Activated CD4-positive, alpha-beta memory T cell treated with anti-CD3 and anti-CD28 coated beads for 36 hours (primary cell): ENCODE measurements at places on chromosomes 12 and 14. TPM values are rescaled to one million over a fixed set of nuclear protein-coding genes. Genes with fewer than 3 reads are reported as not detected.
A peak's percentile ranks its signal among the peaks of the same experiment; 100 is the strongest.

SCNN1A gene
- 0.17 TPM for total RNA-seq

TRPV4 gene
- total RNA-seq: not detected

DNA sequence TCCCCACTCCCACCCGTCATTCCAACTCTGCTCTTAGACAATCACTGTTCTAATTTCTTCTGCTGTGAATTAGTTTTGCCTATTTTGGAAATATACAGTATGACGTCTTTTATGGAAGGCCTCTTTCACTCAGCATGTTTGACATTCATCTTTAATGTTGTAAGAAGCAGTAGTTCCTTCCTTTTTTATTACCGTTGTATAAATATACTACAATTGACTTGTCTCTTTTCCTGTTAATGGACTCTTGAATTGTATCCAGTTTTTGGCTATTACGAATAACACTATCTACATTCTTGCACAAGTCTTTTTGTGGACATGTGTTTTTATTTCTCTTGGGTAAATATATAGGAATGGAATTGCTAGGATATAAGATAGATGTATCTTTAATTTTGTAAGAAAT lies 4.9 kb upstream of the PMCH start:
- DNase-seq: no peak

PYGL gene
- total RNA-seq: 0.71 TPM

GRCh38 chr12:40499856-40500255 lies 192.4 kb upstream of the CNTN1 start:
- DNase-seq: no peak

GALNT6 gene
- 15.8 TPM for total RNA-seq

- DNase-seq: no peak
These were observed 20.5 kb upstream of the RAD51AP1 start for GRCh38 chr12:4518106-4518728.

GRCh38 chr12:108080363-108080762 lies 48.7 kb upstream of the WSCD2 start:
- no peak for DNase-seq

- DNase-seq: no peak
These were observed 181.5 kb upstream of the PELI2 start for GRCh38 chr14:55936691-55937090.

- DNase-seq: no peak
These were observed 18.0 kb upstream of the CMKLR1 start for GRCh38 chr12:108356835-108357806.

DNA sequence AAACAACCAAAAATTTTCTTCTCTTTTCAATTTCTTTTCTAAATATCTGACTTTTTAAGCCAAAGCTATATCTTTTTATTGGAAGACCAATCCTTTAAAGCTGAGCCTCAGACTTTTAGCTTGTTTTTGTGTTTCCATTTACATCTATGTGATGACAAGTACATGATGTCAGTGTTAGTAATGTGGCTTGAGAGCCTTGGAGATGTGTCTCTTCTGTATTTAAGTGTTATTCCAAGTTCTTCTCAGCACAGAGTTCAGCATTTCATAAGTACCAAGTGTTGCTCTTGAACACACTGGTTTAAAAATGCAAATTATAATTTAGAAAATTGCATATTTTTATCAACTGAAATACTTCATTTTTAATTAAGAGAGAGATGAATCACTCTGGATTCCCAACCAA lies 948.9 kb upstream of the FLRT2 start:
- no peak for DNase-seq

COX8C gene
- not detected for total RNA-seq

- DNase-seq: peak; percentile 87
These were observed 20.3 kb downstream of the RHOF start for GRCh38 chr12:121773011-121773777.

CLEC4D gene
- not detected for total RNA-seq

GRCh38 chr14:97724265-97724731 lies 927.1 kb downstream of the VRK1 start:
- peak; percentile 58 for DNase-seq

DNA sequence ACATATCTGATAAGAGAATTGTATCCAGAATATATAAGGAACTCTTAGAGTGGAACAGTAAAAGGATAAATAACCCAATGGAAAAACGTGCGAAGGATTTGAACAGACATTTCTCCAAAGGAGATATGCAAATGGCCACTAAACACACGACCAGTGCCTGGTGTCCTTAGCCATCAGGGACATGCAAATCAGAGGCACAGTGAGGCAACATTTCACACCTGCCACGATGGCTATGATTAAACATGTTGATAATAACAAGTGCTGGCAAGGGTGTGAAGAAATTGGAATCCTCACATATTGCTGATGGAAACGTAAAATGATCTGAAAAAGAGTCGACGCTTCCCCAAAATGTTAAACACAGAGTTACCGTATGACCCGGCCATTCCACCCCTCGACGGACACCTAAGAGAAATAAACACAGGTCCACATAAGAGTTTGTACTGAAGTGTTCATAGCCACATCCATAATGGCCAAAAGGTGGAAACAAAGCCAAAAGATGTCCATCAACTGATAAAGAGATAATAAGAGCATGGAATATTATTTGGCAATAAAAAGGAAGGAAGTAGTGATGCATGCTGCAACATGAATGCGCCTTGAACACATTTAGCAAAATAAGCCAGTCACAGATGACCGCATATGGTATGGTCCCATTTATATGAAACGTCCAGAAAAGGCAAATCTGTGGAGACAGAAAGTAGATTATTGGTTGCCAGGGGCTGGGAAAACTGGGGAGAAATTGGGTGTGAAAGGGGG lies 6.3 kb upstream of the TMEM121 start:
- DNase-seq: no peak

DNA sequence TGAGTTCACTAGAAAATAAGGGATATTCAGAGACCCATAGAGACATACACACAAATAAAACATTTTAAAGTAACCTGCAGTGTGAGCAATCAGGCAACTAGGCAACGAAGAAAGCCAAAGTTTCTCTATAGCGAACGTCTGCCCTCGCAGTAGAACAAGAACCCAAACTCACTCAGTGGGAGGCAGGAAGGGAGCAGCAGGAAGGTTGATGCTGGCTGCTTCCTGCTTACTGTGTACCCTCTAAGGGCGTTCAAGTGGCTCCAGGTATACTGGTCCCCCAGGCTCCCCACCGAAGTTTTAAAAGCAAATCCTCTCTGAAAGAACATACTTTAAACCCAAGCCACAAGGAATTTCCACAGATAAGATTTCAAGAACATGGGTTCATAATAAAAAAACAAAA lies 249.3 kb downstream of the FOXN3 start:
- DNase-seq: no peak

ITFG2 gene
- total RNA-seq: 18.9 TPM

DNA sequence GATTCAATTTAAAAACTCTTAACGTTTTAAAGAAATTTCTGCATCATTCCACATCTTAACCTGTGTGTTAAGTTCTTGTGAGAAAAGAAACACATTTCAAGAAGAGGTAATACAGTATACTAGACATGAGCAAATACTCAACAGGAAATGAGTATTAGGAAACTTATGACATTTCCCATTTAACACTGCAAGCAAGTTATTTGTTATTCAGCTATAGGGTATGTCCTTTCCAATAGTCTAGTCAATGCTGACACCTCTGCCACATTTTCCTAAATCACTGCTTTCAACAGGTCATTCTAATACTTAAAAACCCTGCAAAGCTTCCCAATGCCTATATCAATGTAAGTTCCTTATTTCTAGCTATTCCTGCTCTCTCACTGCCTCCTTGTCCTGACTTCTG lies 93.1 kb downstream of the DDHD1 start:
- no peak for DNase-seq

FGD4 gene
- total RNA-seq: 0.19 TPM

DAO gene
- not detected for total RNA-seq

NELL2 gene
- 43.5 TPM for total RNA-seq

- DNase-seq: no peak
These were observed 127.2 kb upstream of the GSC start for GRCh38 chr14:94897082-94897481.

LRFN5 gene
- not detected for total RNA-seq

GRCh38 chr14:68013326-68013725 lies 193.7 kb downstream of the RAD51B start:
- DNase-seq: no peak

- DNase-seq: no peak
These were observed 22.5 kb downstream of the CABP1 start for GRCh38 chr12:120662879-120663278.

HOXC11 gene
- total RNA-seq: not detected

TRMT5 gene
- total RNA-seq: 18.3 TPM

- DNase-seq: no peak
These were observed 465 bp upstream of the FGD4 start for GRCh38 chr12:32398816-32399369.

GRCh38 chr14:75226755-75227544 lies 50.5 kb upstream of the TMED10 start:
- peak; percentile 37 for DNase-seq
